ENCODE measurements at places on chromosomes 5 and 9. TPM values are rescaled to one million over a fixed set of nuclear protein-coding genes. Genes with fewer than 3 reads are reported as not detected.
A peak's percentile ranks its signal among the peaks of the same experiment; 100 is the strongest.

DNA sequence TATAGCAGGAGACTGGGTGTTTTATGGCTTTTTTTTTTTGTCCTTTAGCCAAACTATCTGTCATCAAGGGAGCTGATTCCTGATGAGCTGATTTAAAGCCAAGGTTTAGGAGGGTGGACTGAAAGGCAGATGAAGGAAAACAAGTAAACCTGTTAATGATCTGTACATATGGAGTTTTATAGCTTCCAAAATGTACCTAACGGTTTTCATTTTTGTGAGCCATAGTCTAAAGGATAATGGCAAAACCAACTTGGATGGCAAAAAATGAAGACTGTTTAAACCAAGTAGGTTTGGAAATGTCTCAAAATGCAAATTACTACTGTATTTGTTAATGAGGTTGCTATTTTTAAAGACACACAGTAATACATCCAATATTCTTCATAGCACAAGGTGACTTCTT lies 281.5 kb downstream of the YTHDC2 start:
- DNase-seq = no peak

DNA sequence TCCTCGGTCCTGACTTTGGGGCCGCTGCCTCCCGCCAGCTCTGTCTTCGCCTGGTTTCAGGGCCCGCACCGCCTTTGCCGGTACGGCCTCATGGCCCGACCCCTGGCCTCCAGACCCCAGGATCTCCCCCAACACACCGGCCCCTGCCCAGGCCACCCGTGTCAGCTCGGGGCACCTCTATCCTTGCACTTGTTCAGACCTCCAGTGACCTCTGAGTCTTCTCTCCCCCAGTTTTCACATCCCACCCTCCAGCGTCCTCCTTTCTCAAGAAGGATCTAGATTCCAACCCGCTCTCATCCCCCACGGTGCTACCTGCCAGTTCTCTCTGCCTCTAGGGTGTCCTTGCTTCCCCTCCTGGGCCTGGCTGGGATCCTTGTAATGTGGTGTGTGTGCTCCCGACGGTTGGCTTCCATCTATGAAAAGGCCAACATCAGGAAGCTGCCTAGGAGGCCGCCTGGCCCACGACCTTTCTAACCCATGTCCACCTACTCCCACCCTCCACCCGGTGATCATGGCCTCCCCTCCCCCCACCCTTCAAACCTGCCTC lies 61.1 kb downstream of the SPATA31C2 start:
- no peak for DNase-seq

Gene BAAT
- total RNA-seq = 0.15 TPM

Gene DBH
- not detected for total RNA-seq

DNA sequence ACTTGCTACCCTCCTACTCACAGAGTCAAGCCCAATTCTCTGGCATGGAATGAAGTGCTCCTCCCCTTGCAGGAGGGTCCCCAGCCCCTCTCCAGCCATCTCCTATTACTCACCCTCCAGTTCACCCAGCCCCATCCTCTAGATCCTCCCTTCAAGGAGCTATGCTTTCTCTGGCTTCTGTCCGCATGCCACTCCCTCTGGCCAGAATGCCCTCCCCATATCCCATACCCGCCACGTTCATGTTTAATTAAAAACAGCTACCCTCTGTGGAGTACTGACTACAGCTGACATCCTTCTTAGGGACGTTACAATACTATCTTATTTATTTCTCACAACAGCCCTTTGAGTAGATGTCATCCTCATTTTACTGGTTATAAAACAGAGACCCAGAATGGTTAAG lies 3.0 kb downstream of the F2R start:
- no peak for DNase-seq

Gene CCL19
- not detected for total RNA-seq

DNA sequence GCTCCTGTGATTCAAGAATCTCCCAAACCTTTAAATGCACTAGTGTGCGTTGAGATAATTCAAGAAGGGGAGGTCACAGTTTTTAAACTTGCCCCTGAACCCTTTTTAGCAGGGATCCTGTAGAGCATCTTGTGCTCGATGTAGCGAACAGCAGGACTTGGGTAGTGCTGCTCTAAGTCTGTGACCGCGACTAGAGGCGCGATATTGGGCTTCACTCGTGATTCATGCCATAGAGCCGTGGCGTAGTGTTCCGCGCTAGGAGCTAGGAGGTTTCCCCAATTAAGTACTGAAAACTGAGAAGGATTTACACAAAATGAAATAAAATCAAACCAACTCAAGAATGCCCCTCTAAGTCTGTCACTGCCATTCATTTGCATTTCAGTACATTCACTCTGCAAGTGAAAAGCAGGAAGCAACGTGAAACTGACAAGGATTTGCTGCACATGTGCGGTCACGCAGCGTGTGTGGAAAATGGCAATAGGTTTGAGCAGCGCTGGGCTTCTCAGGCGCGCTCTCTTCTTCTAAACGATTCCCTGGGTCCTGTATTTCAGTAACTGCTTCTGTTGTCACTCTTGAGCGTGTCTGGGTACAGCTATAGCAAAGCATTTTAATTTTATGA lies 1135.9 kb upstream of the WWC1 start:
- DNase-seq = no peak

DNA sequence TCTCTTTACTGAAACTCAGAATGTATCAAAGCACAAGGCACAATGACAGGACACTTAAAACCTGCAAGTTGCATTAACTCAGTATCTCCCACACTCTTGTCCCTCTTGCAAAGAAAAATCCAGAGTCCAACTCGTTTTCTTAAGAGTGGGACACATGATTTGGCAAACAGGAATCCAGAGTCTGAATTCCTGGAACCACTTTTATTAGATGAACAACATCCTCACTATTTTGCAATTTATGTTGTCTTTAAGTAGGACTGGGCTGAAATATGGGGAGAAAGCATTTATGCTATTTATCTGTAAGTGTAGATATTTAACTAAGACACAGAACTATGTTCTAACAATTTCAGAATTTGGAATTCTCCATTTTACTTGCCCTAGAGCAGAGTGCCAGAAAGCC lies 69.1 kb downstream of the ABCA1 start:
- no peak for DNase-seq

GRCh38 chr9:84709056-84709455 lies 39.5 kb downstream of the NTRK2 start:
- DNase-seq = no peak

DNA sequence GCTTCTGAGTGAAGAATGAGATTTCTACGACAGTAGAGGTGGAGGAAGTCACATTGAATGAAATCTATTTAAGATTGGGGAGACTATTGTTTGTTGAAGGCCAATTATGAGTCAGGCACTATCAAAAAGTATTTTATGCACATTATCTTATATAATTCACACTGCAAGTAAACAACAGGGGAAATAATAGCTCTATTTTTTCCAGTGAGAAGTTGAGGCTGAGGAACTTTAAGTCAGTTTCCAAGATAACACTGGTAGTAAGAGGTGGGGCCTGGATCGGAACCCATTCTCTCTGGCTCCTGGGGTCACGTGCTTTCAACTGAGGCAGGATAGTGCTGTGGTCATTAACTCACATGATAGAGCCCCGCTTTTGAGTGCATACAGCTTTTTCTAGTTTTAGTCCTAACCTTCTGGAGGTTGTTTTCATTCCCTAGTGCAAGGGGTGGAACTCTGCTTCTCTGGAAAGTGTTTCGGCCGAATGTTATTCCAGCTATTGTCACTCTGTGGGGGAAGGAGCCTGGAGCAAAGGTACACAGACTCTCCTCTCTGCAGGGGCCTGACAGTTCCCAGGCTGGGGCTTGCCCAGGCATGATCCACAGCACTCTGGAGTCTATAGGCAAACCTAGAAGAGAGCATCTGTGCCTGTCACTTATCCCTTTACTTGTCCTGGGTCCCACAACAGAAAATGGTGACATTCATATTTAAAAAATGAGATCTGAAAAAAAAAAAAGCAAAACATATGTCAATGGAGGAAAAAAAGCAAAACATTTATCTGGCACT lies 352.4 kb upstream of the ACTBL2 start:
- DNase-seq = peak; percentile 80

DNA sequence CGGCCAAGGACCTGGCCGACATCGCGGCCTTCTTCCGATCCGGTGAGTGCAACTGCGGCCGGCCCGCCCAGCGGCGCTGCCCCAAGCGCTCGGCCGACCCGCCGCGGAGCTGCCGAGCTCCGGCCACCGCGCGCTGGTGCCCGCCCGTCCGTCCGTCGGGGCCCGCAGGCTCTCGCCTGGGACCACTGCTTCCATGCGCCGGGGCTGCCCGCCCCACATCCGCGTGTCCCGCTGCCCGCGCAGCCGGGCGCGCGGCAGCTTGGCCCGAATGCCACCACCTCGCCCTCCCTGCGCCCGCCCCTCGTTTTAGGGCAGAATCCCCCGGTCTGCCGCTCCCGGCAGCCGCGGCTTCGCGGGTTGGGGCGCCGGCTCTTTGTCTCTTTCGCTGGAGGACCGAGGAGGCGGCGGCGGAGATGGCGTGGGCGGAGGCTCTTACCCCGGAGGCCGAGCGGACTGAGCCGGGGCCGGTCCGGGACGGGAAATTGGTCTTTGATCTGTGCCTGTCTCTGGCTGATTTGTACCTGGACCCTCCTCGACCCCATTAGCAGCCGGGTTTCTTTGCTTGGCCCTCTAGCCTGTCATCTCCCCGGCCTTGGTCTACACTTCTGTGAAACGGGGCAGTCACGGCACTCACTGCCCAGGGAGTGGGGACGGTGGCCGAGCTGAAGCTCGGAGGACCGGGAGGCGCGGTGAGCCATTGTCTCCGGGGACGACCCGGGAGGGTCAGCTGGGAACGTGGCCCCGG lies 871 bp downstream of the TRIO start:
- DNase-seq = peak; percentile 45

Gene OR1Q1
- total RNA-seq = not detected

Gene GLRA1
- not detected for total RNA-seq

- DNase-seq = no peak
Measured at GRCh38 chr9:114761523-114761922, 44.3 kb downstream of the TNFSF15 start.

GRCh38 chr5:14664270-14665100 lies at the start of gene OTULIN:
OTULIN (plus strand) TSS chr5:14664718; CDS start chr5:14664826, 108 bp downstream.
- DNase-seq = peak; percentile 88

DNA sequence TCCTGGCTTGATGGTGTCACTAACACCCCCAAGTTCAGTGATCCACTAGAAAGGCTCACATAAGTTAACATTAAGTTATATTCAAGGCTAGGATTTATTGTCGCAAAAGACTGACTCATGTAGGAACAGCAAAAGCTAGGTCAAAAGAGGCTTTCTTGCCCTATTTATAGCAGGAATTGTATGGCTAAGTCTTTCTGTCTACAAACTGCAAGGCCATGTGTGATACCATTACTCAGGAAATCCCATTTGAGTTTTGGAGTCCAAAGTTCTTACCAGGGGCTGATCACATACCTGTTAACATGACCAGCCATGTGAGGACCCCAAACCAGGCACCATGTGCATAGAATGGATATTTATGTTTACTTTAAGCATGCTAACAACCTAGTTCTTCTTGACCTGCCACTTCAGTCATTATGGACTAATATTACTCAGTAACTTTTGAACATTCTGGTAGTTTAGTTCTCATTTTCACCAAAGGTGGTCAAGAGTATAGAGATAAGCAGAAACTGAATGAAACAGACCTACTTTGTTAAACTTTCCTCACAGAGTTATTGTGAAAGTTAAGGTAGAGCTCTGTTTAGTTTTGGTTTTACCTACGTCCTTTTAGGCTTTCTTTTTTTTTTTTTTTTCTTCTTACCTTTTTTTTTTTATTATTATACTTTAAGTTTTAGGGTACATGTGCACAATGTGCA lies 281.1 kb downstream of the FER start:
- no peak for DNase-seq

GRCh38 chr5:129001841-129002526 lies 36.7 kb downstream of the SLC27A6 start:
- DNase-seq = no peak

DNA sequence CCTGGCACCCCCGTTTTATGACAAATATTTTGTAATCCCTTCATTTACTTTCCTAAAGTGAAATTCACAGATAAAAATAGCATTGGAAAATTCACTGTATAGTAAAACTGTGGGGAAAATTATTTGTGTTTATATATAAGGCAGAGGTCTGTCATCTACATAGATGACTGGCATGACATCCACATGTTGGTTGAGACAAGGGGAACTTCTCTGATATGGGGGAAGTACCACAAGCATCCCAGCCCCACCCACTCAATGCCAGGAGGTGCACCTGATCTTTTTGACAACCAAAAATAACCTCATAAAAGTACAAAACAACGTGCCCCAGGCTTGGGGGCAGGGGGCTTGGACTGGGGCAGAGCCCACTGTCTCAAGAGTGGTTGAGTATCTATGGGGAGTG lies 6.3 kb upstream of the TDRD7 start:
- no peak for DNase-seq

GRCh38 chr5:88045931-88046461 lies 222.6 kb downstream of the TMEM161B start:
- no peak for DNase-seq

DNA sequence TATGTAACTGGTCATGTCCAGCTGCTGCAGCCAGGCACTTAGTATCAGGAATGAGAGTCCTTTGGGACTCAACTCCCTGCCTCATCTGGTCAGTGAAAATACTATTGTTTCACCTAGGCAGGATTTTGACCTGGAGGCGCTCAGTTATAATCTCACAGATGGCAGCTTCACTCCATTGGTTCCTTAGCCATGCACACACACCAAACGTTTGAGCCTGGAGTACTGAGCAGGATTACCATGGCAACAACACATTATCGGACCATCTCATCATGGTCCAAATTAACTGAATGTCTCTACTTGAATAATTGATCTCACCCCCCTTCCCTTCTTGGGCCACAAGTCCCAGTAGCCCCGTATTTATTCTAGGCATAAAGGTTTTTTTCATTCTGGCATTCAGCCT lies 15.0 kb upstream of the SREK1 start:
- DNase-seq = no peak

Gene IFNE
- total RNA-seq = not detected

Gene FOXD1
- total RNA-seq = 0.31 TPM

Gene CA9
- 0.94 TPM for total RNA-seq

GRCh38 chr5:126647071-126647470 lies 46.3 kb downstream of the PHAX start:
- no peak for DNase-seq

DNA sequence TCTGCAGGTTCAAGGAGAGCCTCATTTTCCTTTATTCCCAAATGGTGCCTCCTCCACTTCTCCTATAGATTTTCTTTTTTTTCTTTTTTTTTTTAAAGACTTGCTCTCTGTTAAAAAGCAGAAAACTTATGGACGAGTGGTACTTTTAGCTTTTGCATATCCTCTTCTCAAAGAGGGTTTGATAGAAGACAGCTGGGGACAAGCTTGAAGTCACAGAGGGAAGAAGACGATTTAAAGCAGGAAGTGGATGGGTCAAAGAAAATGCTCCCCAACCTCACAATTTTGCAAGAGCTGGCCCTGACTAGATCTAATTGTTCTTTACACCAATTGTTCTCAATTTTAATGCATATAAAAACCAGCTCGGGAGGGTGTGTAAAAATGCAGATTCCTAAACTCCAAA lies 48.9 kb downstream of the APBA1 start:
- DNase-seq = no peak

DNA sequence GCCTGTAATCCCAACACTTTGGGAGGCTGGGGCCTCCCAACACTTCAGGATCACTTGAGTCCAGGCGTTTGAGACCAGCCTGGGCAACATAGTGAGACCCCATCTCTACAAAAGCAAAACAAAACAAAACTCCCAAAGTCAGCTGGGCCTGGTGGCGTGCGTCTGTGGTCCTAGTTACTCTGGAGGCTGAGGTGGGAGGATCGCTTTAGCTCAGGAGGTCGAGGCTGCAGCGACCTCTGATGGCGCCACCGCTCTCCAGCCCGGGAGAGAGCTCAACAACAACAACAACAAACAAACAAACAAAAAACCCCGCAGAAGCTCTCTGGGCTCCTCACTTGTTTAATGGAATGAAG lies 528 bp downstream of the ACOT12 start:
- no peak for DNase-seq

- DNase-seq = peak; percentile 8
Measured at GRCh38 chr5:2293906-2294305, 411.2 kb upstream of the IRX4 start.

Measured in H9 (cell line).